ENCODE measurements at places on chromosomes 16 and 17.

DNA sequence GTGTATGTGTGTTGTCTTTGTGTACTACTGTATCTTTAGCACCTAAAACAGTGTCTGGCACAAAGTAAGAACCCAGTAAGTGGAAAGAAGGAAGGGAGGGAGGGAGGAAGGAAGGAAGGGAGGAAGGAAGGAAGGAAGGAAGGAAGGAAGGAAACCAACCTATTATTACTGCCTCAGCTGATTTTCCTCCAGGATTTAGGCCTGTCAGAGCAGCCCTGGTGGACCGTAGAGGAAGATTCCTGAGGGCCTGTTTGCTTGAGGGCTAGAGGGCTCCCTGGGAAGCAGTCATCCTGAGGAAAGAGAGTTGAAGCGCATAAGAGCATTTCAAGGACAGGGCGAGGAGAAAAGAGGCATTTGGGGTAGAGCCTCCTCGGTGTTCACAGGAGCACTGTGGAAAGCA, 61.5 kb downstream of the WSB1 start:
- DNase-seq, result peak; percentile 55

DNA sequence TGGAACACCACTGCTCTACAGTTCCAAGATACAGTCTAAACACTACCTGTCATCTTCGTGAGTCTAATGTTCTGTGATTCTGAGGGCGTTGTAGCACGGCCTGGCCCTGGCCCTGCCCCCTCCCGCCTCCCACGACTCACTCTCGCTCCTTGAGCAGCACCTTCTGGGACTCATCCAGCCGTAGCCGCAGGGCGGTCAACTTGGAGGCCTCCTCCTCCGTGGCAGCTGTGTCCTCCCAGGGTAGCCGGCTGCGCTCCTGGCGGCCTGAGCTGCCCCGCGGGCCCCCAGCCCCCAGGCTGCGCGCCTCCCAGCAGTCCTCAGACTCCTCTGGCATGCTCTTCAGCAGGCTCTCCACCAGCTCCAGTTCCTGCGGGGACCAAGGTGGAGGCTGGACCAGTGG, 10.6 kb downstream of the CCDC102A start:
- DNase-seq, result peak; percentile 74

DNA sequence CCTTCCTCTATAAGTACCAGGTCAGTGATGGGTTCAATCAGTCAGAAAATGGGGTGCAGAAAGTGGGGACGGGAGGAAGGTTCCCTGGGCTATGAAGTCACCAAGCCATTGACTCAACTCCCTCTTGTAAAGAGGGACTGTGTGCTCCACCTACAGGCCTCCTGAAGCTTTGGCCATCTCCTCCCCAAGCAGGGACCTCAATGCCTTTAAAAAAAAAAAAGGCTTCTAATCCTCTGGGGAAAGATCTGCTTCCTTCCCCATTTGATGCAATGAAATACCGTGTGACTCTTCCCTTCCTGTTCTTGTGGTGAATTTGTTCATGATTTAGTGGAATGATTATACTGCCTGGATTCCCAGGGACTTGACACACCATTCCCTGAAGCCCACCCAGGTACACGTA, 30.8 kb downstream of the VWA3A start:
- no peak for DNase-seq

DNA sequence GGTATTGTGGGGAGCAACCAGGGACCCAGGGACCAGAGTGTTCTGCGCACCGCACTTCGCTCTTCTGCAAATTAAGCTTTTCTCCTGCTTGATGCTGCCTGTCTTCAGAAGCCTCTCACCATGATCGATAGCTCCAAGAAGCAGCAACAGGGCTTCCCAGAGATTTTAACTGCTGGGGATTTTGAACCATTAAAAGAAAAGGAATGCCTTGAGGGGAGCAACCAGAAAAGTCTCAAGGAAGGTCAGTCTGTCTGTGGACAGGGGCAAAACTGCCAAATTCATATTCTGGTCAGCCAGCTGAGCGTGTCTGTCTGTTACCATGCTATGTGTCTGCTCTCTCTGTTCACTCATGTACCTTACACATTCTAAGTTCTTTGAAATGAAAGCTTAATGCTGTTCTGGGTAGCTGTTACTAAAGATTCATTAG, 115.7 kb downstream of the MRTFB start:
- no peak for DNase-seq

DNA sequence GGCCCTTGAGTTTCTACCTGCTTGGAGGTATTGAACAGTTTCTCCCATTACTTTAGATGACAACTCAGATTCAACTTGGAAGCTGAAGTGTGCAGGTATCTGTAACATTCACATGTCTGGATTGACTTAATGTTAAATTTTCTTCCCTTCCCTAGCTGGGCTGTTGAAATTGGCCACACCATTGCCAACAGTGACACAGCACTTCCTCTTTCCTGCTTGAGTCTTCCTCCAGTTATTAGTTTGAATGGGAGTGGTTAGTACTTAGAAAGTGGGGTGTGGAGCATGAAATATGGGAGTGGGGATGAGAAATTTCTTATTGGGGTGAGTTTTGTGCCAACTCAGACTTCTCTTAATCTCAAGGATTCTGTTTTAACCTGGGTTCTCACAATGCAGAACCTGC, 454.9 kb downstream of the KCNJ2 start:
- no peak for DNase-seq

- DNase-seq, result no peak
Measured at GRCh38 chr17:3693829-3694231, 2.1 kb downstream of the P2RX5 start.

GRCh38 chr17:18960241-18960665, 8.3 kb downstream of the SLC5A10 start:
- peak; percentile 80 for DNase-seq

DNA sequence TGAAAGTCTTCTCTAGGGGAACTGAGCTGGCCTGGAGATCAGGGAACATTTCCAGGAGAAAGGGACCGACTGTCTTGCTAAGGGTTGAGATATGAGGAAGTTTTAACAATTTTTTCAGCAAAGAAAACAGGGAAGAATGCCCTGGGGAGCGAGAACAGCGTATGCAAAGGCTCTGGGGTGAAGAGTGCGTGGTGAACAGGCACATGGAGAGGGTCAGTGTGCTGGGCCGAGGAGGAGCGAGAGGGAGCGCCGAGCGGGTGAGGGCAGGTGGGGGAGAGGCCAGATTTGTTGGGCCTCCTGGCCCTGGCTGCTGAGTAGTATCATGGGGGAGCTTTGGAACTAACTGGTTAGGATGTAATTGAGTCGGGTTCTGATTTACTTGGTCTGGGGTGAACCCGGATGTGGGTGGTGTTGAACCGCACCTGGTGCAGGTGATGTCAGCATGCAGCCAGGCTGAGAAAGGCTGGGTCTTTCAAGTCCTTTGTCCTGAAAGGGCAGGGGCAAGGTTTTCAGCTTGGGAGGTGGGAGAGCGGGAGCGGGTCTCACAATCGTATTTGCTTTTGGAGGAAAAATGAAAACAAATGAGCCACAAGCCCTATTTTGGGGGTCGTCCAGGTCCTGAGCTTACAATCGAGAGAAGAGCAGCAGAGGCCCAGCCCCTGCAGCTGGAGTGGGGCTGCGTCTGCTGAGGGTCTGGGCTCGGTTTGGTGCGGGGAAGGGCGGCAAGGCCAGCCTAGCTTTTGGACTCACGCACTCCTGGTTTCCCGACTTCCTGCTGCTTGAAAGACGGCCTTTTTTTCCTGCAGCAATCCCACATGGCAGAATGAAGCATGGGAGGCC, 11.1 kb upstream of the WFDC1 start:
- no peak for DNase-seq

DNA sequence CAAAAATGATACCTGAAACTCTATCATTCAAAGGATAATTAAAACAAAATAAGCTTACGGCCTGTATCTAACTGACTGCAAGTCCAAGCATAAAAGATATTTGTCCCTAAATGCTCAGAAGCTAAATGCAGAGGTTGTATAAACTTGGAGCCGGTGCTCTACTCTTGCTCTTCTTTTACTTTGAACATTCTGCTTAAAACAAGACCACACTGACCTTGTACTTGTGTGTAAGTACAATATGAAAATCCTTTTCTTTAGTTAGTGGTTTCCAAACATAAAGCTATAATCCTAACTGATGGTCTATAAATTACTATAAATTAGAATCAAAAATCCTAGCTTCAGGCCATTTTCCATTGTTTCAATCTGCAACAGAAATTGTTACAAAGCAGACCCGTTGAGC, 74.6 kb downstream of the SPAG9 start:
- DNase-seq, result no peak

- peak; percentile 54 for DNase-seq
Measured at GRCh38 chr17:63542218-63542545, 8.1 kb upstream of the DCAF7 start.

DNA sequence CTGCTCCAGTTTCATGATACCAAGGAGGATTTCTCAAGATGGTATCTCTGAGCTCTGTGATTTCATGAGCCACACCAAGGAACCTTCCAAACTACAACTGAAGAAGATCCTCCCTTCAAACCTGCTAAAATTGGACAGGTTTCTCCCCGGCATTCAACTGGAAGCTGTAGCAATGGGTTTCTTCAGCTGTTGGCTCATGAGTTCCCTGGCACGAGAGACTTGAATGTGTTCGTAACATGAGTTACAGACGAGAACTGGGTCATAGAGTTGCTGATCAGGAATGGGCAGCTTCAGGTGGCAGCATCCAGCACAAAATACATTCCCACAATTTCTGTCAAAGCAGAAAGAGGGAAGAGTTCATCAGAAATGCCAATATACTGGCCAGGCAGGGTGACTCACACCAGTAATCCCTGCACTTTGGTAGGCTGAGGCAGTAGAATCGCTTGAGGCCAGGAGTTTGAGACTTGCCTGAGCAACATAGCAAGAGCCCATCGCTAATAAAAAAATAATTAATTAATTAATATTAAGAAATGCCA, 3.4 kb upstream of the HSF5 start:
- DNase-seq, result no peak

GRCh38 chr16:4864728-4865127, 17.4 kb downstream of the UBN1 start:
- DNase-seq, result no peak

DNA sequence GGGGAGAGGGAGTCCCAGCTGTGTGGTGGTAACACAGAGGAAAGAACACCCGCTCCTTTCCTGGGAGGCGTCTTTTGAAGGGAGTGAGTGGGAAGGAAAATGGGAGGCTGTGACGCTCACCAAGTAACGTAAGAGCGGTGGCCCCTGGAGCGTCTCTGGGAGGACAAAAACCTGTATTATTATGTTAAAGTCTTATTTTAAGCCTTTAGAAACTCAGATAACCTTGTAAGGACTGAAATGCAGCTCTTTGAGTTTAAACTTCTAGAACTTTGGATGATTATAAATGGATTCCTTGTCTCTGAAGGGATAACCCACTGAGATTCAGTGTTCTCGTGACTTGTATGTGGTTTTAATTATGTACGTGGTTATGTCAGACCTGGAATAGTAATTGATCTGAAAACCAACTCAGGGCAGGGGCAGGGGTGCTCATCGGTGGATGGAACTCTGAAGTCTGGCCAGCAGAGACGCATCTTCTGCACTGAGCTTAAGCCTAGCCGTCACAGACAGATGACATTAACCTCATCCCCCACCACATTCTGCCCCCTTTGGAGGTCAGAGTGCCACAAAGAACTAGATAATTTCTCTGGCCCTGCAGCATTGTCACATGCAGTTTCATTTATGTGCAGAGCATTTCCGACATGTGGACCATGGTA, 41.8 kb upstream of the SLC12A3 start:
- DNase-seq, result no peak

- no peak for DNase-seq
Measured at GRCh38 chr16:30567991-30568638, 3.4 kb downstream of the ZNF688 start.

- no peak for DNase-seq
Measured at GRCh38 chr16:85138073-85138824, 26.0 kb upstream of the CIBAR2 start.

GRCh38 chr17:4744999-4745969, 5.6 kb upstream of the CXCL16 start:
- DNase-seq, result peak; percentile 81

- no peak for DNase-seq
Measured at GRCh38 chr16:17970816-17971331, 365.7 kb downstream of the NPIPA8 start.

- DNase-seq, result no peak
Measured at GRCh38 chr16:19507867-19508266, 14.0 kb downstream of the GDE1 start.

GRCh38 chr17:59108400-59109102, 1.9 kb upstream of the TRIM37 start:
- DNase-seq, result no peak

- no peak for DNase-seq
Measured at GRCh38 chr16:69382421-69382820, 3.4 kb downstream of the TERF2 start.

DNA sequence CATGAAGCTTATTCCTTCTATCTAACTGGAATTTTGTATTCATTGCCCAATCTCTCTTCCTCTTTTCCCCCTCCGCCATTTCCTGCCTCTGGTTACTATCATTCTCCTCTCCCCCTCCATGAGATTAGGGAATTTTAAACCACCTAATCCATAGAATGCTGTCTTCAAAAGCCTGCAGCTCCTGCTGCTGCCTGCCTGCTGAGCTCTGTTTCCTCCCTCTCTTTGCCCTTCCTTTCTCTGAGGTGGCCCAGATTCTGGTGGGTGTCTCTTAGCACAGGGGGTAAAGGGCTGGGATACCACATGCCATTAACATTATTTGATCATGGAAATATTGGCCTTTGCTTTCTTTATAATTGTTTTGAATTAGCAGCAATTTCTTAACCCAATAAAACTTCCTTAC, 241.6 kb downstream of the CNTNAP4 start:
- DNase-seq, result no peak

GRCh38 chr16:1152651-1153259, at the start of gene CACNA1H:
TSS of gene CACNA1H (plus strand) at chr16:1153106. CDS start at chr16:1153738, 632 bp downstream.
- DNase-seq, result no peak

DNA sequence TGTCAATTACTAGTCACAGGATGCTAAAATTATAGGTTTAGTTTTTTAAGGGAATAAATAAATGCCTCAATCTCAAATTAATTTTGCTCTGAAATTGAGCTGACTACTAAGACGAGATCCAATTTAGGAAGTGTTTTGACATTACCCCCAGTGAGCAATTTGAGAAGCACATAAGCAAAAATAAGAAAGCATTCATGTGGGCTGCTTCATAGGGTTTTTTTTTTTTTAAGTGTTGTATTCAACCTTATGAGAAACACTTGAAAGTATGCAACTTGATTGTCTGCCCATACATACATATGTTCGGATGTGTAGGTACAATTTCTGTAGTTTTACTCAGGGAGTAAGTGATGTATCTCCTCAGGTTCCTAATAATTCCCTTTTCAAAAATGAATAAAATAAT, 77.6 kb downstream of the PRKCA start:
- no peak for DNase-seq

DNA sequence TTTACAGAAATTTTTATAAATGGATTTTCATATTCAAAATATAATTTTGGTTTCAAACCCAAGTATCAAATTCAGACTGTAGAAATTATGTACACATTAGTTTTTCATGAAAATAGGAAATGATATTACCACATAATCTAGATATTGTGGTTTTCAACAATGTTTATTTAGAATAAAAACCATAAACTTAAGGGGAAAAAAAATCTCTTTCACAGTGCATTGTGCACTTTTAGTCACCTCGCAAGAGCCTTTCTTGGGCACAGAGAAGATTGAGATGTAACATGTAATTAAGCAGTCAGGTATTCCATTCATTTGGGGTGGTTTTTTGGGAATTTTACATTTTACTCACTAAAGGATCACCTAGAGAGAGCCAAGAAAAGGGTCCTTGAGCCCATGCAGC, 104.0 kb downstream of the TANC2 start:
- DNase-seq, result no peak

Data from islet precursor cell (in vitro differentiated cells).